ENCODE measurements at places on chromosomes 1 and 21.

DNA sequence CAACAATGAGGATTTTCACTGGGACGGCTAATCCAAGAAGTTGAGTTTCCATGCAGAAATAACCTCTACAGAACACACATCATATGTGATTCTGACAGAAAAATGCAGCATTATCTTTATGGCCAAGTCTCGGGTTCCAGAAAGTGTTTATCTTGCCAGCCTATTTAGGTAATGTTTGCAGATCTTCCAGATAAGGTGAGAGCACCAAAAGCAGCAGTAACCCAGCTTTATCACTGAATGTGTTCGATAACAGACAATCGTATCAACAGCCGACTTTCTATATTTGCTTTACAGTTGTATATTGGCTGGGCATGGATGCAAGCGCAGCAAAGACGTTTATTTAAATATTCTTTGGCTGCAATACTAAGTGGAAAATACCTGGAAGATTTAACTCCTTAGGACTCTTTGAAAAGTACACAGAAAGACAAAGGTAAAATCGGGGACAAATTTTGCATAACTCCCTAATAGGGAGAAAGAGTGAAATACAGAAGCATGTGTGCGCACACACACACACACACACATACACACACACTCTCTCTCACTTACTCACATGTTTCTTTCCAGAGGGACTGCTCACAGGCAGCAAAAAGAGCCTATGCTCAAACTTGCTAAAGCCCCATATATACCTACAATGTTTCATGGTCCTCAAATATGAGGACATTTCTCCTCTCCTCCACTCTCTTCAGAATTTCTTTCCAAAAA is 3.0 kb upstream of the CTSK start:
- no peak for DNase-seq

GRCh38 chr1:162151900-162152829 is 82.7 kb downstream of the NOS1AP start:
- no peak for DNase-seq

DNA sequence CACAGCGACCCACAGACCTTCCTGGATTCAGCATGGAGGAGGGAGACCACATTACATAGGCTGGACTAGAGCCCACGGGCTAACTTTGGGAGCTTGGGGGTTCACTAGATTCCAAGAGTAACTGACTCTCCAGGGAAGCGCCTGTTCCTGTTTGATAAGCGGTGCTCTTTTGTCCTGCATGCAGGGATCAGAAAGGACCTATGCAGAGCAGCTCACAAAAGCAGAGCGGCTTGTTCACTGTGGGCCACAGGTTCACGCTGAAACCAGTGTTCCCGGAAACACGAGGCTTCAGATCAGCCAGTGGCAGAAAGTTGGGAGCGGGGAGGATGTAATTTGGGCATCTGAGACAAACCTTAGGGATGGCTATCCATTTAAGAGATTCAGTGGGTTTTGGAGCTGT is 403.9 kb downstream of the PCP4 start:
- DNase-seq = no peak

DNA sequence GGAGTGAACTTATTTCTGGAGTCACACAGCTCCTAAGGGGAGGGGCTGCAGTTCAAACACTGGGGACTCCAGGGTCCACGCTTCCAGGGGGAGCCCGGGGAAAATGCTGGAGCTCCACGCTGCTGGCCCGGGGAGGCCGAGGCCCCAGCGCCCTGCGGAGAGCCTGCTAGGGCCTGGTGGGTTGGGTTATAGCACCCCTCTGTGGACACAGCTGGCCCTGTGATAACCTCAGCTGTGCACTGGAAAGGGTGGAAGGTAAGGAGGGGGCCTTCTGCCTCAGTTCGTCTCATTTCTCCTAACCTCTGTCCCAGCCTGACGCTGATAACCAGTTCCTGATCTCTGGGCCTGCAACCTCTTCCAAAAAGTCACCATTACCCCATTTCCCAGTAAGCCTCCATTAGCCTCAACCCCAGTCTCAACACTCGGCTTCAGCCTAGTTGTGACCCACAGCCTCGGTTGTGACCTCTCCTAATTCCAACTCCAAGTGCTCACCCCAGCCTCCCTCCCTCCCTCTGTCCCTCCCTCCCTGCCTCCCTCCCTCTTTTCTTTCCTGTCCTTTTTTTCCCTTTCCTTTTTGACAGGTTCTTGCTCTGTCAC is 7.1 kb downstream of the NBL1 start:
- DNase-seq = no peak

- DNase-seq = no peak
Observed at GRCh38 chr1:207045453-207045852, 5.6 kb downstream of the YOD1 start.

DNA sequence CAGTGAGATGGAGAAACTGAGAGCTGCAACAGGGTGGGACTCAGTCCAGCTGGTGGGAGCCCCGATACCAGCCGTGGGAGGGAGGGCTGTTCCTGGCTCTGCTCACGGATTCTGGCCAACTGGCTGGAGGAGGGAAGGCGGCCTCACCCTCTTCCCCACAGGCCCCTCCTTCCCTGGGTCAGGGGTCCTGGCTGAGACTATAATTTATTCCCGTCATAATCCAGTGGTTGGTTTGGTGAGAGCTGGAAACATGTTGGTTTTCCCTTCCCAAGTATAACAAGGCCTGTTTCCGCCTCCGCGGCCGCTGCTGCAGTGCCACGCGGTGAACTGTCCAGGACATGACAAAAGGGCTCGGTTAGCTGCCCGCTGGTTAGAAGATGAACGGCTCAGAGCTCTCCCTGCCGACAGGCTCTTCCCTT is 10.0 kb downstream of the PTPRF start:
- no peak for DNase-seq

DNA sequence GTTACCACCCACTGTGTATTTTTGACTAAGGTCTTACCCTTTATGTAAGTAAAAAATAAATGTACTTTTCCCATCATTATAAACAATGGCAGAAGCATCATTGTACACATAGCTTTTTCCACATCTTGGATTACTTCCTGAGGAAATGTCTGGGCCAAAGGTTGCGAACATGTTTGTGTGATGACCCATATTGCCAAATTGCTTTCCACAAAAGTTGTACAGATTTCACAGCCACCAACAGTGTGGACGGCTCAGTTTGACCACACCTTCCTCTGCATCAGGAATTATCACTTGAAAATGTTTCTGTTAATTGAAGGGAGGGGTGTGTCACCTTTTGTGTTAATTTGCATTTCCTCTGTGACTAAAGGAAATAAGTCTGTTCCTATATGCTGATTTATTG is 25.7 kb downstream of the AKNAD1 start:
- DNase-seq = no peak

DNA sequence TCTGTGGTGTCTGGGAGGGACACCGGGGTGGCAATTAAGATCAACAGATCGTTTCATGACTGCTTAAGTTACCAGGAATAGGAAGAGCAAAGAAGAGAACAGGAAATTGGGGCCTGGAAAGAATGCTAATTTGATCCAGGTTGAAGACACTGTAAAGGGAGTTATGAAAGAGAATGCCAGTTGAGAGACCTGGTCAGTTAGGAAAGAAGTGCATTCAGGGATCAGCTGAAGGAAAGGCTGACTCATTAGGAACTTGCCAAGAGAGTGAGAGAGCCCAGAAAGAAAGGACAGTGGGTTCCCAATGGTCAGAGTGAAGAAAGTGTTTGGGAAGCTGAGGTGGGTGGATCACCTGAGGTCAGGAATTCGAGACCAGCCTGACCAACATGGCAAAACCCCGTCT is 119.6 kb downstream of the UBE2U start:
- DNase-seq = no peak

DNA sequence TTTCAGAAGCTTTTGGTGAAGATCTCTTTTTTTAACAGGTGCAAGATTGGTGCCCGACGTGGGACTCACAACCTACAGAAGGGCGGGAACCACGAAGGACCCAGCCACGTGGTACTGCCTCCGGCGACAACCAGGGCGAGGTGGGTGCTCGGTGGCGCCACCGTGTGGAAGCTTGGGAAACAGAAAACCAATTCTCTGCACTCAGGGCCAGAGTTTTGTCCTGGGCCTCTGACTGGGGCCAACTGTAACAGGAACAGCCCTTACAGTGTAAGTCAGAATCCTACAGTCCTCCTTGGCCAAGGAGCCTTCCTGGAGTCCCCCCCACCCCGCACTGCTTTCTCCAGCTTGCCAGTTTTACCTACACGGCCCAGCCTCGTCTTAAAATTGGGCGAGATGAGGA is 11.6 kb upstream of the S100A7A start:
- no peak for DNase-seq

DNA sequence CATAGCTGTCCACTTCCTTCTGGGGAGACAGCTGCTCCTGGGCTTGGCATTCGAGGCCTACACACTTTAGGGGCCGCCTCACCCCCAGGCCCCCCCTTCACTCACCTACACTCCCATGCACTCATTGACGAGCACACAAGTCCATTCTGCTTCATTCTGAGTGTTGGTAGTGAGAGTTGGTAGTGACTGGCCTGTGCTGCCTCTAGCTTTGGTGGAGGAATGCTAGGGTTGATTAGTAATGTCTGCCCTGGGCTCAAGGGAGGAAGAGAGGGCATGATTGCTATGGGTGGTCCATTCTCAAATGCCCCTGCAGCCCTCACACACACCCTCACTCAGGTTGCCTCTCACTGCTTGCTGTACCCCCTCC is 30.4 kb downstream of the TRIM11 start:
- no peak for DNase-seq

DNA sequence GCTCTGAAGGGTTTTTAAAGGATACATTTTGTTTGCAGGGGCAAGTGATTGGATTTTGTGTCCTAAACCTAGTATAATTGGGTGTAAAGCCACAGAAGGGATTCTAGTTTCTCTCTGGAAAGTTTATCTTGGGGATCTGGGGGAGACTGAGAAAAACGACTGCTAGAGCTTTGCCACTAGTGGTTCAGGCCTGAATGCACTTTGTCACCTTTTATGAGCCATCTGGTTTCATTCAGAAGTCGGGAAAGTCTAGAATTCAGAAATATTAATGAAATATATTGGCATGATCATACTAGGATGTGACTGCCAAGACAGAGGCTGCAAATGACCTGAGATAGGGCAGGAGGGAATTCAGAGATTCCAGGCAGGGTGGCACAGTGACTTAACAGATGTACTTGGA is 111.5 kb upstream of the KCNK2 start:
- no peak for DNase-seq

DNA sequence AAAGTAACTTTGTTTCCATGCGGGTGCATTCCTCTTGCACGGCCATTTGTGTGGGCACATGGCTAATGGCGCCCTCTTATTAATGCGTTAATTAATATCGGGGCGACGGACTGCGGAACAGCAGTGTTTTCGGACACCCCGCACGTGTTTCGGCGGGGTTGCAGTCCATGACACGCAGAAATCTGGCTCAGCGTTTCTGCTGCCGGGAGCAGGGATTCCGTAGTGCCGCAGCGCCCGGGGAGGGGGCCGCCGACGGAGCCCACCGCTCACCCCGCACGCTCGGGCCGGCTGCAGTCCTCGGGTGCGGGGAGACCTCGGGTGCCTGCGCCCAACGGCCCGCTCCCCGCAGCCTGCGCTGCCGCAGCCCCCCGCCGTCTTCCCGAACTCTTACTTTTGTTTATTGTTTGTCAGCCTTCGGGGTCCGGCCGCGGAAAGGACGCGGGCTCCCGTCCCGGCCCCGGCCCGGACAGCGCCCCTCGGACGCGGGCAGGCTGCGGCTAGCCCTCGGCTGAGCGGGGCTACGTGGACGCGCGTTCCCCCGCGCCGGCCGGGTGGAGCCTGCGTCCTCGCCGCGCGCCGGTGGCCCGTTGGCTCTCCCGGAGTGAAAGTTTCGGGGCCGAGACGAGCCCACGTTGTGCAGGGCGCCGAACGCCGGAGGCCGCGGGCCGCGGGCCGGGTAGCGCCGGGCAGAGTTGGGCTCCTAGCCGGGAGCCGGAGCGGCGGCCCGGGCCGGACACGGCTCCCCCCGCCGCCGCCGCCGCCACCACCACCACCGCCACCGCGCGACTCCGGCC is 849 bp downstream of the NFIA start:
- DNase-seq = no peak

DNA sequence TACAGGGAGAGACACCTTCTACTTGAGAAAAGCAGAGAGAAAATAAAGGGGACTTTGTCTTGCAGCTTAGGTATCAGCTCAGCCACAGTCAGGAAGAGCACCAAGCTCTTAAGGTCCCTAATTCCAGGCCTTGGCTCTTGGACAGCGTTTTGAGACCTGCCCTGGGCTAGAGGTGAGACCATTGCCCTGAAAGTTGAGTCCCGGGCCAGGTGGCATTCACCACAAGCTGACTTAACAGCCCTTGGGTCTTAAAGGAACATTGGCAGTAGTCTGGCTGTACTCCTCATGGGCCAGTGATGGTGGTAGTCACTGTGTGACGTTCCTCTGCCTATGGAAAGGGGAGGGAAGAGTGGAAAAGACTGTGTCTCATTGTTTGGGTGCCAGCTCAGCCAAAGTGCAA is 11.7 kb upstream of the TNNI3K start:
- DNase-seq = no peak

DNA sequence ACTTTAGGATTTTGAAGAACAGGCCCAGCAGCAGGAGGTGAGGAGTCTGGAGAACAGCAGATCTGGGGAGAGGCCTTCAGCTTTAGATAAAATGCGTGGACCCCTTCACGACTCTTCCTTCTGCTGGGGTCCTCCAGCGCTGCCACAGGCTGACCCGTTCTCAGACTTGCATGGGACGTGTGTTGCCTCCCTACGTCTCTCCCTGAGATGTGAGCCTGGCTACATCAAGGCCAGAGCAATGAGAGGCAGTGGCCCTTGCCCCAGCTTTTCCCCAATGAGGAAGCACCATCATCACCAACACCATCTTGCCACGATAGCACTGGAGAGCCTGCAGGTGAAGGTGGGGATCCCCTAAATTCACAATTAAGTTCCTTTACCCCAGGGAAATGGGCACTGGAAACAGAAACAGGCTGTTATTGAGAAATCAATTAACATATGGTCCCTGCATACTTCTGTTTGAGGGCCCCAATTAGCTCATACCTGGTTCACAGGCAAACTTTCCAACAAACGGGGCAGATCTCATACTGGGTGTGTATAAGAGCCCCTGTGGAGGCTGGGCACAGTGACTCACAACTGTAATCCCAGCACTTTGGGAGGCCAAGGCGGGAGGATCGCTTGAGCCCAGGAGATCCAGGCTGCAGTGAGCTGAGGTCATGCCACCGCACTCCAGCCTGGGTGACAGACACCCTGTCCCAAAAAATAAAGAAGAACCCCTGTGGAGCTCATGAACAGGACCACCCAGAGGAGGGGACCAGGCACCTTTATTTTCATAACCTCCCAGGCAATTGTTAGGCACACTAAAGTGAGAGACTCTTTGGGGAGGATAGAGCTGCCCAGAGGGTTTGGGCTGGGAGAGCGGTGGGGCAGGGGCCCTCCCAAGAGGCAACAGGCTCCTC is 12.1 kb upstream of the ADAMTSL4 start:
- DNase-seq = no peak

DNA sequence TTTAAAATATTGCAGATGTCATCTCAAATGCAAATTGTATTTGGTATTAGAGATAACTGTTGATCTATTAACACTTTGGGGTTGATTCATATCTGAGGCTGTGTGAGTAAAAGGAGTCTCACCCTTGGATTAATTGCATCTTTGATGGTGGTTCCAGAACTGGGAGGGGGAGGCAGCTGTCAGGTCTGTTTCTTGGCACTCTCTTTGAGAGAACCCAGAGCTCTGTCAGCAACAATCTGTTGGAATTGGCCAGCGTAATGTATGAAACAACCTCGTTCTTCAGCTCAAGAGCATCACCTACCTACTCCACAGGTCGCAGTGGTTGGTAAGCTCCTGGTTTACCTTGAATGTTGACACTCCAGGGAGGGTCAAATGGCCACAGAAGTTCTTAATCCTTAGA is 424.1 kb downstream of the CAMTA1 start:
- no peak for DNase-seq
